ENCODE measurements at places on chromosomes 11 and 22. TPM values are rescaled to one million over a fixed set of nuclear protein-coding genes. Genes with fewer than 3 reads are reported as not detected.

The HYOU1 gene
- total RNA-seq: 160 TPM

The NRXN2 gene
- total RNA-seq: 29.0 TPM

The OSBP2 gene
- total RNA-seq: 0.45 TPM

The OR8D4 gene
- not detected for total RNA-seq

The OR5AP2 gene
- not detected for total RNA-seq

Data from smooth muscle cell of the coronary artery (primary cell).